Hair follicular keratinocyte (primary cell): ENCODE measurements at places on chromosomes 3 and 15. TPM values are rescaled to one million over a fixed set of nuclear protein-coding genes. Genes with fewer than 3 reads are reported as not detected.

The CHDH gene
- total RNA-seq, result 0.04 and 0.08 TPM in 2 replicates

The AMIGO3 gene
- total RNA-seq, result not detected in 2 replicates

The ZBED2 gene
- 100 and 124 TPM in 2 replicates for total RNA-seq

The RBP2 gene
- total RNA-seq, result not detected in 2 replicates

The JMJD7 gene
- 15.5 and 24.1 TPM in 2 replicates for total RNA-seq

The GOLGA8N gene
- total RNA-seq, result 0.49 and 0.94 TPM in 2 replicates

The FBXO45 gene
- total RNA-seq, result 14.8 and 15.5 TPM in 2 replicates

The EIF5A2 gene
- total RNA-seq, result 7.4 and 17.1 TPM in 2 replicates

The KLF15 gene
- total RNA-seq, result not detected in 2 replicates

The EPHB1 gene
- total RNA-seq, result 0.08 TPM in 2 replicates

The CCRL2 gene
- total RNA-seq, result not detected in 2 replicates

The KCNH8 gene
- total RNA-seq, result not detected in 2 replicates

The HRH1 gene
- total RNA-seq, result 7.3 and 9.4 TPM in 2 replicates

The SLC51B gene
- total RNA-seq, result not detected in 2 replicates

The RAB27A gene
- total RNA-seq, result 5.3 and 5.7 TPM in 2 replicates

The ZNF619 gene
- total RNA-seq, result 2.5 and 3.6 TPM in 2 replicates

The SLC25A36 gene
- 44.8 and 46.3 TPM in 2 replicates for total RNA-seq

The GPR27 gene
- total RNA-seq, result 0.08 and 0.11 TPM in 2 replicates

The IL16 gene
- not detected in 2 replicates for total RNA-seq
